ENCODE measurements at places on chromosomes 3 and 15.

GRCh38 chr3:110629917-110630316 lies 441.7 kb upstream of the NECTIN3 start:
- no peak for DNase-seq

GRCh38 chr3:295166-295565 lies 98.6 kb downstream of the CHL1 start:
- DNase-seq = no peak

GRCh38 chr3:3127432-3128010 lies 781 bp downstream of the TRNT1 start:
- DNase-seq = peak; percentile 6

DNA sequence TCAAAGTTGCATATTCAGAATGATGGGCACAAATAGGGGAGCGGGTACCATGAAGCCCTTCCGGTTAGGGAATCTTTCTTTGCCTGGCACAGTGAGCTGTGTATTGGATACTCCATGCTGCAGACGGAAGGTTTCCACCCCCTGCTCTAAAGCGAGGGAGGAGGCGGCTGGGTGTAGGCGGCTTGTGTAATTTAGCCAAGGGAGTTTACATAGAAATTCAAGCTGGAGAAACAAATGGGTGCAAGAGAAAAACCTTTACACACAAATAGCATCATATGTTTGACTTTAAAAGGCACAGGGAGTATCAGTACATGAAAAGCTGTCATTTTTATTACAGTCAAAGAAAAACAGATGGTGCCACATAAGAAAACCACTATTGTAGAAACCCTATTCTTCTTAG lies 59.3 kb upstream of the ADCY5 start:
- DNase-seq = no peak

DNA sequence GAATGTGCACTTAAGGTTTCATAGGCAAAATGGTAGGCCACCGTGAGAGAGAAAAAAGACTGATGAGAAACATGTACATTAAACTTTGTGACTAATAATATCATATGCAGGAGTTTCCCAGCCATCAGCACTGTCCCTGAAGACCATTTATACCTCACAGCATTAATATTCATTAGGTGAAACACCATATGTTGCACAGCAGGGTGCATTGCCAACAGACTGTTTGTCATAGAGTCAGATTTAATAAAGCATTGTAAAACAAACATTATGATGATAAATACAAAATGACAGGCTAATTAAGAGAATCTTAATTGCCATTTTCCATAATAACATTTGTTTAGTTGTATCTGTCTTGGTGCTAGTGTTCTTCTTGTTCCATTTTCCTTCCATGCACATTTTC lies 578.3 kb downstream of the EPHA3 start:
- DNase-seq = no peak

- no peak for DNase-seq
These were observed 241.7 kb upstream of the GBE1 start for GRCh38 chr3:82002986-82003642.

DNA sequence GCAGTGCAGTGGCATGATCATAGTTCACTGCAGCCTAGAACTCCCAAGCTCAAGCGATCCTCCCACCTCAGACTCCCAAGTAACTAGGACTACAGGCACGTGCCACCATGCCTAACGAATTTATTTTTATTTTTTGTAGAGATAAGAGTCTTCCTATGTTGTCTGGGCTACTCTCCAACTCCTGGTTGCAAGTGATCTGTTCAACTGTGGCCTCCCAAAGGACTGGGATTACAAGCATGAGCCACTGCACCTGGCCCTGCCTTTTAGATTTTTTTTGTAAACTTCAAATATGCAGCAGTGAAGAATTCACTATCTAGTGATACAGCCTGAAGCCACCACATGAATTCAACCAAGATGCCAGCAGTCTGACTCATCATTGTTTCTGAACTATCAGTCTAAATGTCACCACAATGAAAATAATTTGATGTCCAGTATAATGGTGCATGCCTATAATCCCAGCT lies 32.7 kb downstream of the UBXN7 start:
- DNase-seq = peak; percentile 72

- DNase-seq = no peak
These were observed 537.3 kb upstream of the NR2F2 start for GRCh38 chr15:95793231-95793630.

DNA sequence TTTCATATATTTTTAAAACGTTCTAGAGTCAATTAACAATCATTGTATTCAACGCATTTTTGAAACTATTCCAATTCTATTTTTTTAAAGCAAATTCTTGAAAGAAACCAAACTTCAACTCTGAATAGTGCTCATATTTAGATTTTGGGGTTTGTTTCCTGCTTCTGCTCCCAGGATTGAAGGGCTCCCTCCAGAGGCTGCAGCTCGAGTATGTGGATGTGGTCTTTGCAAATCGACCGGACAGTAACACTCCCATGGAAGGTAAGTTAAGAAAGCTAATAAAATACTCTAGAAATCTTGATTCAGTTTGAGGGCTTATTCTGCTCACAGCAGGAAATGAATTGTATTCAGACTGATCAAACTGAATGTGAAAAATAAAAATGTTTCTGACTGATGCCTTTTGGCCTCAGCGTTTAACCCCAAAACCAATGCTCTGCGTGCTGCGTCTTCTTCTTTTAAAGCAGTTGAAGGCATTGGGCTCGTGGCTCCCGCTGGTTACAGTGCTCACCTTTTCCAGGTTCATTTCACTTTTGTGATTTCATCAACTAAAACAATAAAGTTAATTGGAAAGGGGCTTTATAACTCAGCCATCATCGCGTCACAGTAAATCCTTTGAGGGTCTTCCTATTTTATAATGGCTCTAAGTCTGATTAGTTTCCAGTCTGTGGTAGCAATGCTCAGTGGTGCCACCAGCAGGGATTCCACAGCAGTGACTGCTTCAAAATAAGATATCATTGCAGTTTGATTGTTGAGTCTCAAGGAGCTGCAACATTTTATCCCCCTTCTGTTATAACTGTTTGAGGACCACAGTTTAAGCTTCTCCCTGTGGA lies 80.1 kb downstream of the SSR3 start:
- DNase-seq = peak; percentile 14

GRCh38 chr3:94349310-94349878 lies 286.5 kb downstream of the NSUN3 start:
- no peak for DNase-seq

DNA sequence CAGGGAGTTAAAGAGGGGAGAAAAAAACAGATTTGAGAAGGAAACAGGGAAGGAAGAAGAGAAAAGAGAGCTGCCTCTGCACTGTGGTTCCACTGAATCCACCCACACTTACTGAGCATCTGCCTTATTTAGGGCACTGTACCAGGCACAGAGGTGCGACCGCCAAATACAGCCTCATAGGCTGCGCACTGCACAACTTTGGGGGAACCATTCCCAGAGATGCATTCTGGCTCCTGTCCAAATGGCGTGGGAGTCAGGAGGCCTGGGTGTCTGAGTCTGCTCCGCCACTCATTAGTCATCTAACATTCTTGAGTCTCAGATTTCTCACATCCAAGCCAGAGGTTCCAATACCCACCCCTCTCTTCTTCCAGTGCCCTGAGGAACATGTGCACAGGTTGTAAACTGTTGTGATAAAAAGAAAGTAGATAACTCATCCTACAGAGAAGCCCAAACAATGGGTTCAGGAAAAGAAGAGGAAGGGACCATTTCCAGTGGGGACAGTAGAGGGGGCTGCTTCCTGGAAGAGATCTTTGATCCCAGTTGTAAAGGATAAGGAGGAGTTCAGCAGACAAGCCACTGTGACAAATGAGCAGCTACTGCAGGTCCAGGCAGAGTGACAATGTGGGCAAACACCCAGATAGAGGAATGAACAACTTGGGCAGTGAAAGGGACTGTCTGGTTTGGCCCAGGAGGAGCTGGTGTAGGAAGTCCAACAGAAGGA lies 254.6 kb downstream of the UACA start:
- DNase-seq = peak; percentile 96
